Stimulated activated naive CD4-positive, alpha-beta T cell treated with Interleukin-2 at 50 U/mL for 16 hours (primary cell): ENCODE measurements at places on chromosomes 4 and X.

DNA sequence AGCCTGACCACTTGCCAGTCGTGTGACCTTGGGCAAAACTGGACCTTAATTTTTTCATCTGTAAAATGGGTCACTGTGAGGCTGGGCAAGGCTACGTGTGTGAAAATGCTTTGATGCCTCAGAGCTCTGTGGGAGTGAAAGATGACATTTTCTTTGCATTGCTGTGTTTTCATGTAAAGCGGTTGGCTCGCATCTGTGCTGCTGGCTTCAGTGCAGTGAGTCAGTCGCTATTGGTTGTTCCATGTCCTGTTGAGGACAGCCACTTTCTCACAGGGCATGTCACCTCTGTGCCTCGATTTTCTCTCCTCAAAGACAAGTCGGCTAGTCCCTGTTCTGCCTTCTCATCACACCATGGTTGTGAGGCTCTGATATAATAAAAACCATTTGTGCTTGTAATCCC, 4.4 kb downstream of the MTMR1 start:
- no peak for DNase-seq

DNA sequence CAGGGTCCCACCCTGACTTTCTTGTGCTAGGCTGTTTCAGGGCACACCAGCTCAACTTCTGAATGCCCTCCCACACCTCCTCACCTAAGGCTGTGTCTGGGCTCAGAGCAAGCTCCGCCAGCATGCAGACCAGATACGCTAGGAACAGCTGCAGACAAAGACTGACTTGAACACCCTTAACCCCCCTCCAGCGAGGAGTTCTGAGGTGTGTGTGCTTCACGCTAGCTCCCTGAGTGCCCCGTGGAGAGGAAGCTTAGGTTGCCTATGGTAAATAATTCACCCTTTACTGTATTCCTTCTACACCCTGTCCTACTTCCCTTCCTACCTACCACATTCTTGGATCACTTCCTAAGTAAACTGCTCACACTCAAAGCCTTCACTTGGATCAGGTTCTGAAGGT, 115.0 kb downstream of the VCX3B start:
- no peak for DNase-seq

- DNase-seq: no peak
These were observed 109.6 kb downstream of the SPRY1 start for GRCh38 chr4:123506011-123506695.

- no peak for DNase-seq
These were observed 47.5 kb upstream of the NSUN7 start for GRCh38 chr4:40702137-40702799.

DNA sequence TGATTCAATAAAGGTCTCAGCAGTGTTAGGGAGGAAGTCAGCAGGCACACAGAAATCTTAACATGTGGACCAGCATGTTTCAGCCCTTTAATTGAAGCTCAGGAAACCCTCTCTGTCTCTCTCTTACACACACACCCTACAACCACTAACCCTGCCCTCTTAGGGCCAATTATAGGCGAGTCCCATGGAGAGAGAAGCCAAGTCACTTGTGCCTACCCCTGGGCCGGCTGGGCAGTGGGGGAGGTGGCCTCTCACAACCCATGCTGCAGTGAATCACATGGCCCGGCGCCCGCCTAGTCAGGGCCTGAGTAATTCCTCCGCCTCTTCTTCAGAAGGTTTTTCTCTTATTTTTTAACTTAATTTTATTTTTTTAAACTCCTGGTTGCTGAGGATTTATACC, 3.7 kb downstream of the FGD1 start:
- DNase-seq: no peak

DNA sequence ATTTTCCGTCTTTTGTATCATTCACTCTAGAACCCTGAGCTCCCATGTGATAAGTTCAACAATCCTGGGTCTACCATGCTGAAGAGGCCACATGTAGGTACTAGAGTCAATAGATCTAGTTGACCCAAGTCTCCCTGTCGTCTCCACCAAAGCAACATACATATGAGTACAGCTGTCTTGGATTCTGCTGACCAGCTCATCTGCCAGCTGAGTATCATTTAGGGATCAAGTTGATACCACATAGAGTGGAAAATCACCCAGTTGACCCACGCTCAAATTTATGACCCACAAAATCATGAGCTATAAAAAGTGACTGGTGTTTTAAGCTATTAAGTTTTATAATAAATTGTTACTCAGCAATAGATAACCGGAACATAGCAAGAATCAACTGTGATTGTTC, 61.8 kb downstream of the DMD start:
- no peak for DNase-seq

DNA sequence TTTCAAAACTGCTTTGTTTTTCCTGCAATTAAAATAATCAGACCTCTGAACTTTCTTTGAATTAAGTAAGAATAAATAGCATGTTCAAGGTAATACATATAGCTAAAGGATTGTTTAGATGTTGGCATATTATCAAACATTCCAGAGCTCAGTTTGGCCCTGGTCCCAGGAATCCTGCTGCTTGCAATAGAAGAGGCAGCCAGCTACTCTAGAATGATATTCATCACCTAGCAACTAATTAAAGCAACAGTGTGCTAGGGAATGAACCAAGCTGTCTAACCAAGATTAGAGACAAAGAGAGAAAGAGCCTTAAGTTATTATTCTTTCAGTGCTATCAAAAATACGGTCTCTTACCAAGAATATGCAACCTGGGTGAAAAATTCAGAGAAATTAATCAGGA, 460.9 kb downstream of the GABRG1 start:
- no peak for DNase-seq
